Epithelial cell of proximal tubule (primary cell): ENCODE measurements at places on chromosomes 13 and 19. TPM values are rescaled to one million over a fixed set of nuclear protein-coding genes. Genes with fewer than 3 reads are reported as not detected.

GRCh38 chr13:112855859-112856258, 113.2 kb upstream of the MCF2L start:
- no peak for DNase-seq

DNA sequence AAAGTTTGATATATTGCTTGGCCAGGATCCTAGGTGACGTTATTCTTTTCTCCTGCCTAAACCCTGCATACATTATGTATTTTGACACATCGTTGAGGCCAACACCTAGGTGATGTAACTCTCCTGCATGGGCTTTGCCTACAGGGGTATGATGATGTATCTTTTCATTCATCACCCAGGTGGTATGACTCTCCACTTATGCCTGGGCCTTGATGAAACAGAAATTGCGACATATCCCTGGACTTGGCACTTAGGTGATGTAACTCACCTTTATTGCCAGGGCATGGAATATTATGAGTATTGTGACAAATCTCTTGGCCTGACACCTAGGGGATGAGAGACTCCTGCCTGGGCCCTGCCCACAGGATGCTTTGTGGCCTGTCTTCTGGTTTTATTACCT, 18.5 kb upstream of the ZNF681 start:
- no peak for DNase-seq

GRCh38 chr19:8835877-8836276, 3.7 kb downstream of the MBD3L1 start:
- no peak for DNase-seq

DNA sequence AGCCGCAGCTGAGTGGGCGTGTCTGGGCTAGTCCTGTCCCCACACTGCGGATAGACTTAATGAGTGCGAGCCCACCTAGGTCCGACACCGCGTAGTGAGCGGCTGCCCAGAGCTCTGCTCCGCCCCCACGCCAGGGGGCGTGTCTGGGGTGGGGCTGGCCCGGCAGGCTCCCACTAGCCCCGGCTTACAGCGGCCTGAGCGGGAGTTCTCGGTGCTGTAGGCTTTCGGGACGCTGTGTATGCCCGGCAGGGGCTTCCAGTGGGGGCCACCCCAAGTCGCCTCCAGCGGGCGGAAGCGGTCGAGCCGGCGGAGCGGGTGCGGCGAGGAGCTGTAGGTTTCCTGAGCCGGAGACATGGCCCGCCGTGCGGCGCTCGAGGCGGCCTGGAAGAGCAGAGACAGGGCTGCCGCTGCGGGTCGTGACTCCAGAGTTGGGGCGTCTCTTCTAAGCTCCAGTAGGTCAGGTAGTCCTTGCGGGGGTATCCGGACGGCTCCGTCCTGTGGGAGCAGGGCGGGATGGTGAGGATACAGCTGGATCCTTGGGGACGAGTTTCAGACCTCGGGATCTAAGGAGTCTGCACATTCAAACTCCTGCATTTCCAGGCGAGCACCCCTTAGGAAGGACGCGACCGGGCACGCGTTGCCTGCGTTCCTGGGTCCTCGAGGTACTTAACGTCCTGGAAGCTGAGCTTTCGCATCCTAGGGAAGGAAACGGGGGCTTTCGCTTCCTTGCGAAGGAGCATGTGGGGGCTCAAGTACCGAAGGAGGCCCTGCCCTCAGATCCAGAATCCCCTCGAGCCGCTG, 1.2 kb downstream of the CGB7 start:
- no peak for DNase-seq

- no peak for DNase-seq
Measured at GRCh38 chr13:88862095-88862620, 1191.0 kb downstream of the SLITRK5 start.

- no peak for DNase-seq
Measured at GRCh38 chr13:51673165-51673564, 88.9 kb downstream of the WDFY2 start.

DNA sequence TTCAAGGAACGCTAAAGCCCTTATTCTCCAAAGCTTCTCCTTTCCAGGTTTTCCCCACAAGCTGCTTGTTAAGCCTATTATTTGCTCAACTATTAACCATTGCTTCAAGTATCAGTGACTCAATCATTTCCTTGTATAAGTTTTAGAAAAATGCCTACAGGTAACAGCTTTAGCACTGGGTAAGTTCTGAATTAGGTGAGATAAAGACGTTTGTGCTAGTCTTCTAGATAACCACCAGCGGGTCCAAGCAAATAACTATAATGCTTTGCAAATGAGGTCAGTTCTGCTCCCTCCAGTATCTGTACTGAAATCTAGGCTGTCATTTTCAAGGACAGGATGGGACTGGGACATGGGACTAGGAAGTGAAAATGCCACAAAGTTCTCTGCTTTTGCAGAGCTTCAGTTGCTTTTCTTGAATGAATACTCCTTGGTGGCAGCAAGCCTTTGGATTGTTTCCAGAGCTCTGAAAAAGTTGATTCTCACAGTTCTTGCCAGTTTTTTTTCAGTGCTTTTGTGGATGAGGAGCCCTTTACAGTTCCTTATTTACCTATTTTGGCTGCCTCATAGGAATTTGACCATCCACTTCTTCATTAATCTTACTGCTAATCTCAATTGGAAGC, 1487.7 kb downstream of the EFNB2 start:
- no peak for DNase-seq

GRCh38 chr13:59424661-59425060, 739.1 kb downstream of the DIAPH3 start:
- no peak for DNase-seq

GRCh38 chr19:18932216-18932841, 8.7 kb downstream of the HOMER3 start:
- no peak for DNase-seq

DNA sequence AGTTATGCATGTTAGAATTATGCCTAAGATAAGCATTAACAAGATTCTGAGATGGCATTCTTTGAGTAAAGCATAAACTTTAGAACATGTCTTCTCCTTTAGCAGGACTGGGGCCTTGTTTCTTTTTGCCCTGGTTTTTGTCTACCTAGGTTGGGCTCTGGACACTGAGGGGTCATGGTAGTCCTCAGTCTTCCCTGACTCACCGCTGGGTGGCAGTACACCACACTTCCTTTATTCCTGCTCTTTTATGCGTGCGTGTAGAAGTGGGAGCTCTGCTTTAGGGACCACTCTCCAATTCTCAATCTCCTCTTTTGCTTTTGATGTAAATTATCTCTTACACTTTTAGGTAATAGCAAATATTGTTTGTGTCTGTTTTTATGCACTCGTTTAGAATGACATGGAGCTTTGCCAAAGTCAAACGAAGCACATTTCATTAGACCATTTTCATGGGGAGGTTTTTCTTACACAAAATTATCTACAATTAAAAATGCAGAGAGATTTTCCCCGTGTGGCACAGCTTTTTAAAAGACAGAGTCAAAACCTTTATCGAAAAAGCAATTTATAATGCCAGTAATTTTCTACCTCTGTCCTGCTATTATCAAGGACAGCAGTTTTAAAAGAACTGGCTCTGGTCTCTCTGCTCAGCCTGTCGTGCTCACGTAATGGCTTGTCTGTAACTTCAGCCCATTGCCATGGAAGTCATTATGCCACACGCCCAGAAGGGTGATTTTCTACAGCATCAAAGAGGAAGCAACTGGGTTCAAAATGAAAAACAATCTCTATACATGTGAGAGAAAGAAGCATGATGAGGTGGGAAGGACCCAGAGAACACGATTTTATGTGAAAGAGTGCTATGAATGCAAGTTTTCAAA, 413.9 kb downstream of the COG6 start:
- no peak for DNase-seq

DNA sequence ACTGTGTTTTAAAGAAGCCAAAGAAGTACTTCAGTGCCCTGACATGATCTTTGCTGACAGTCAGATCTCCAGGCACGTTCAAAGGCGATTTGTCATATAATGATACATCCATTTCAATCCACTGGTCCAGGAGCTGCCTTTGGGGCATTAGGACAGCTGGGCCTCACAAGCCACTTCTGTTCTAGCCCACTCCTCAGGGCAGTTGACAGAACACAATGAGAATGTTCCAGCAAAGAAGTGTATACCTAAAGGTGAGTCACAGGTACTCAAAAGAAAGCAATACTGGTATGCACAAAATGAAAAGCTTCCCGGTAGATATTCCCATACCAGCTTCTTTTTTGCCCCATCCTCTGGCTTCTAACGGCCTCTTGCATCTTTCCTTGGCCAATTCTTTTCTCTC, 12.5 kb upstream of the MAP3K10 start:
- DNase-seq: no peak

The PSG6 gene
- total RNA-seq: not detected in 2 replicates

The KLK14 gene
- total RNA-seq: 0.17 TPM in 1 of 2 replicates, not detected in the other

The LRP3 gene
- 26.3 and 26.9 TPM in 2 replicates for total RNA-seq

The DKKL1 gene
- total RNA-seq: 1.3 TPM in 1 of 2 replicates, not detected in the other

The STK11 gene
- 80.4 and 96.9 TPM in 2 replicates for total RNA-seq

The DLL3 gene
- total RNA-seq: 2.9 and 4.1 TPM in 2 replicates
